Fibroblast of skin of scalp (primary cell): ENCODE measurements at places on chromosomes 12 and 14.
A peak's percentile ranks its signal among the peaks of the same experiment; 100 is the strongest.

DNA sequence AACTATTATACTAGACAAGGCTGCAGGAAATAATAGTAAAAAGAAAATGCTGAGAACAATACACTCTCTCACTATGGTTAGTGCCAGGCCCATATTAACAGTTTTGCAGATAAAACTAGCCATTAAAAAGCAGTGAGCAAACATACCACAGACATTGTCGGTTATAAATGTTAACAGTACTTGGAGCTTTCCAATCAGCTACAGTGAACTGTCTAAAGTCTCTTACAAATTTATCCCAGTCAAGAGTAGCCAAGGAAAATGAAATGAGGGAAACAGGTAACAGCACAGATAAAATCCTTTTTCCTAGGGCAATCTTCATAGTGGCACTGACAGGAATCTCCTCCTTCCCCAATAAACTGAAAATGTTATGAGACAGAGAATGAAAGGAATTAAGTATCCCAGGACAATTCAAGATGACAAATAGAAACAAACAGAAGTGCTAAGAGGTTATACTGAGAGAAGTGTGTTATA, 30.8 kb downstream of the PAWR start:
- no peak for DNase-seq

GRCh38 chr12:81354327-81354932, 276.6 kb downstream of the ACSS3 start:
- no peak for DNase-seq

DNA sequence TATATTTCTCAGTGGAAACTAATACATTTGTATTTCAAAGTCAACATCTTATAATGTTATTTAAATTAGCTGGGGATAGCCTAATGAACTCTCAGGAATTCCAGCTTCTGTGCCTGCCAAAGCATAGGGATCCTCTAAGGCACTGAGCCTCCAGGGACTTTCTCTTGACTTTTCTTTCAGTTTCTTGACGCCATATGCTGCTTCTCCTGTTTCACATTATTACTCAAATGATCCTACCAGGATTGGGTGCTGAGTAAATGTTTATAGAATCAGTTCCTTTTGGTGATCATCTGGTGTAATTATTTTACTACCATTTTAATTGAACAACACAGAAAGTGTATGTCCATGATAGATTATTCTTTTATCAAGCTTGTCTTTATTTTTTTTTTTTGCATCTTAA, 7.9 kb downstream of the METTL25 start:
- peak; percentile 27 for DNase-seq

- no peak for DNase-seq
These were observed 16.1 kb downstream of the TNFAIP2 start for GRCh38 chr14:103139132-103140025.

GRCh38 chr12:12715128-12715458, 2.1 kb upstream of the CDKN1B start:
- DNase-seq, result no peak

DNA sequence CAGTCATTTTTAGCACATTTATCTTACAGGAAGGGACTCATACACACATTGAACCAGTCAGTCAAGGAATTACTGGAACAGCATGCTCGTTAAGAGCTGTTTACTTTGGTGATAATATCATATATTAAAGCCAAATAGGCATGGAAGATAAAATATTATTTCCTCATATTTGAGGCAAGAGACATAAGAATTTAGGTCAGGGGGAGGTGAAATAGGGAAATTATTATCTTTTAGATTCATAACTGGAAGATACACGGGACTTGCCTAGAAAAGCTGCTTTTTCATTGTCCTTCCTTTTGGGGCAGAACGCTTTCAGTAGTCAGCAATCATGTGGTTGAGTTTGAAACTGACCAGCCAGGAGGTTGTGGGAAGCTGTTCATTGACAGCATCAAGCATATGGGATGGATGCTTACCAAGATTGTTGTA, 72.5 kb downstream of the NTN4 start:
- DNase-seq, result no peak

GRCh38 chr14:60233251-60233650, 15.8 kb upstream of the PPM1A start:
- DNase-seq, result no peak

DNA sequence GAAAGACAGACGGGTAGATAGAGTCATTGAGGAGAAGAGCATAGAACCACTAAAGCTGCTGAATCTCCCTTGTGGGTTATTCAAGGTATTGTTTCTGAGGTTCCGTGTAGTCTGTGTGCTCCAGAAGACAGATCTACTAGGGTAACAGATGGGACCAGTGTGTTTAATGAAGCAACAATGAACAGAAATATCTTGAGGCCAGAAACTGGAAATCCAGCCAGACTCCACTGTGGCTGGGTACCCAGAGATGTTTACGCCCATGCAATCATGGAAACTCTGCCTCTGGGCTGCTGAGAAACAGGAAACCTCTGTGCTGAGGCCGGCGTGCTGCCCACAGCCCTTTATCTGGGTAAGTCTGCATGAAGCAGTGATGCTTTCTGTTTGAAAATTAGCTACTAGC, 8.3 kb downstream of the PROX2 start:
- DNase-seq, result no peak

- DNase-seq, result no peak
These were observed 370.2 kb downstream of the ADGRD1 start for GRCh38 chr12:131323879-131324278.

DNA sequence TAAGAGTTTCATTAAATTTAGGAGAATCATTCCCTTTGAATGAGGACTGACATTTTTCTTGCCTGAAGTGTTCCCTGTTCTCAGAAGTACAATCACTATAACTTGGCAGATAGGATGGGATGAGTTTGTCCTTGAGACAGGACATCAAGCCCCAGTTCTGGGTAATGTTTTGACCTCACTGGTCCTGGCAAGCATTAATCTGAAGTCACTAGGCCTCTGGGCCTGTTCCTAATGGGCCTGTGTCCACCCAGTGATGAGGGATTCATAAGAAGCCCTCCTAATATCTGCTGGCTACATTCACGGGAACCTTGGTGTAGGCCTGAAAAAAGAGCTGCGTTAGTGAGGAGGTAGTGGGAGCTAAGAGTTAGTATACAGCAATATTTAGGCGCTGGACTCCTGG, 37.2 kb downstream of the NINJ2 start:
- no peak for DNase-seq

DNA sequence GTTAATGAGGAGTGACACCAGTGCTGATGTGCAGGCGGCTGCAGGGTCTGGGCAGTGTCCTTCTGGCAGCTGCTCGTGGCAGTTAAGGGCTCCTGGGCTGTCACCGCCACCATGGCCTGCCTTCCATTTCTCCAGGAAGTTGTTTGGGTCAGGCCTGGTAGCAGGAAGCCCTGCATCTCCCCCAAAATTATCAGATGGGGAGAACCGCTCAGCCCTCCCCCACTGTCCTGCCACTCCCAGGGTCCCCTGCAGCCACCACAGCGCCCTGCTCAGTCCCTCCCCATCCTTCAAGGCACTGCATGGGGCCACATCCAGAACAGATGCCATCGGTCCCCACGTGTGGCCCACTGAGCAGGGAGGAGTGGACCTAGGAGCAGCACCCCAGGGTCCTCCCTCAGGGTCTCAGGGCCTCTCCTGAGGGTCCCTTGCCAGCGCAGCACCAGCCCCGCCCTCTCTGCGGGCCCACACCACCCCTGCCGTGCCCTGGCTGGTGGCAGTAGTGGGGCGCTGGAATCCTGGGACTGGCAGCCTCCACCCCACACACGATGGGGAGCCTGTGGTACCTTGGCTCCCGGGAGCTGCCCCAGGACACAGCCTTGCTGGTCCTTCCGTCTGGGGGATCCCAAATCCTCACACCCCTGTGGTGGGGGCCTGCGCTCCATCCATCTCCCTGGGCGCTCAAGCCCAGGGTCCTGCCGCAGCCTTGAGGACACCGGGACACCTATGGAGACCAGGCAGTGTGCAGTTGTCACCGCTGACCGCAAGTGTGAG, 10.3 kb upstream of the AMN start:
- no peak for DNase-seq

DNA sequence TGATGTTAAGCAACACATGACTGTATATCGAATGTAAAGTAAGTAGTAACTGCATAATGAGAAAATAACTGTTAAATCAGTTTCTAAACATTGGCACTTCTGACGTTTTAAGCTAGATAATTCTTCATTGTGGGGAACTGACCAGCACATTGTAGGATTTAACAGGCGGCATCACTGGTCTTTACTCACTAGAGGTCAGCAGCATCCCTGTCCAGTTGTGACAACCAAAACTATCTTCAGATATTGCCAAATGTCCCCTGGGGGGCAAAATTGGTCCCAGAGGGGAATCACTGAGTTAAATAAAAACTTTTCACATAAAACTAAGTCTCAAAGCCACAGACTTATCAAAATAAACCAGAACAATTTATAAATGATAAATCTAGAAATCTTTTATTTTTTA, 65.3 kb downstream of the BLTP3B start:
- DNase-seq, result peak; percentile 4

DNA sequence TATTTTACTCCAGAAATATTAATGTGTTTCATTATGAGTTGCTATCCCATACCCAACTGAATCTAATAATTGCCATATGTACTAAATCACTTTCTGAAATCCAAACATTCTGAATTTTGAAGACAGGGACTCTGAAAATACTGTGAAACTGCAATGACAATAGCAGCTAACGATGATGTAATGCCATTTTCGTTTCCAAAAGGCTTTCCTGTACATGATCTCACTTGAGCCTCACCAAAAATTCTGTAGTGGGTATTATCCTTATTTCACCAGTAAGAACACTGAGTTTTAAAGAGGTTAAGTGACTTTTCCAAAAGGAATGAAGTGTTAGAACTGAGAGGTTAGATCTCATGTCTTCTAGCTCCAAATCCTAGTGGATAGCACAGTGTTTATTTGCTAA, 133.3 kb downstream of the FLRT2 start:
- peak; percentile 2 for DNase-seq

- DNase-seq, result no peak
These were observed 8.3 kb downstream of the CDK2AP1 start for GRCh38 chr12:123263196-123263817.

DNA sequence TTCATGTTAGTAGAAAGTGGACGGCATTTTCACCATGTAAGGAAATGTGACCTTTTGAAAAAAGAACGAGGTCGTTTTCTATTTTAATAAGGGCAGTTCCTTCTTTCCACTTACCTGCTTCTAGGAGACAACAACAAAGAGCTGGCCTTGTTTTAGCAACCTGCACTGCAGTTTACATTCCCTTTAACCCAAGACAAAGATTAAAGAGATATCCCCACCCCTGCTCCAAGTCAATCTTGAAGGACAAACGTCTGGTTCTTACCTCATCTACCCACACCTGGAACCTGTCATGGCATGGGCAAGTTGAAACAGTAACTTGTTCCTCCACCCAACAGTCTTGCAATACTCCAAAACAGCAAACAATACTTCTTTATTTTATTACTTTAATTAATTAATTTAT, 32.7 kb downstream of the ZCCHC8 start:
- no peak for DNase-seq

- peak; percentile 24 for DNase-seq
These were observed 60.6 kb upstream of the TMCC3 start for GRCh38 chr12:94710933-94711332.

- DNase-seq, result no peak
These were observed 3.0 kb upstream of the FOXN3 start for GRCh38 chr14:89419973-89420482.

GRCh38 chr12:32926356-32926755, 29.8 kb upstream of the PKP2 start:
- no peak for DNase-seq

DNA sequence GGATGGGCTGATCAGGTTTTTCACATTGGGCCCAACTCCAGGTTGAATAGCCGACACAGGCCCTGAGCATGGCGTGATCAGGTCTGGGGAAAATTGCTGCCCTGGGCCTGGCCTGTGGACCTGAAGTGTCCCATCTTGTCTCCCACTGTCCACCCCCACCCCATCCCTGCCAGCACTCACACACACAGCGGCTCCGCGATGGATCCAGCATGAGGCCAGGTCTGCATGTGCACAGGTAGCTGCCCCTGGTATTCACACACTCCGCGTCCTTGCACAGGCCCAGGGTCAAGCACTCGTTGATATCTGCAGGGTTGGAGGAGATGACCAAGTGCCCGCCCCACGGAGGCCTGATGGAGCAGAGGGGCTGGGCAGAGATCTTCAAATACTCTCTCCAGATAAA, 38.7 kb downstream of the ISCA2 start:
- no peak for DNase-seq
